ENCODE measurements at places on chromosomes 11 and 22.

DNA sequence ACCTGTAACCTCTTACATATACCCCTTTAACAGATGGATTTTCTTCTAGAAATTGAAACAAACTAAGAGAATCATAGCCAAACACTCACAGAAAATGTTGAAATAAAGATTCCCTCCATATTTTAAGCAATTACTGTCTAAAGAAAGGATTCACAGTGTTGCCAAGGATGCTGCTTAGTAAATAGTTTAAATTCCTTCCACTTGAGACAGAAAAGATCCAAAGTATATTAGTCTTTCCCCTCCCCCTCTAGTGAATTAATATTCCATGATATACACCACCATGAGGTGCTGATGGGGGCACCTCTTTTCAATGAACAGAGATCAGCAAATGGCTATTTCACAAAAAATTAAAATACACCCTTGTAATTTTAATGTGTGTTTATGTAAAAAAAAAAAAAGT lies 186.8 kb downstream of the SOX6 start:
- no peak for DNase-seq

GRCh38 chr11:119666463-119667131 lies 62.4 kb downstream of the NECTIN1 start:
- peak; percentile 70 for DNase-seq

DNA sequence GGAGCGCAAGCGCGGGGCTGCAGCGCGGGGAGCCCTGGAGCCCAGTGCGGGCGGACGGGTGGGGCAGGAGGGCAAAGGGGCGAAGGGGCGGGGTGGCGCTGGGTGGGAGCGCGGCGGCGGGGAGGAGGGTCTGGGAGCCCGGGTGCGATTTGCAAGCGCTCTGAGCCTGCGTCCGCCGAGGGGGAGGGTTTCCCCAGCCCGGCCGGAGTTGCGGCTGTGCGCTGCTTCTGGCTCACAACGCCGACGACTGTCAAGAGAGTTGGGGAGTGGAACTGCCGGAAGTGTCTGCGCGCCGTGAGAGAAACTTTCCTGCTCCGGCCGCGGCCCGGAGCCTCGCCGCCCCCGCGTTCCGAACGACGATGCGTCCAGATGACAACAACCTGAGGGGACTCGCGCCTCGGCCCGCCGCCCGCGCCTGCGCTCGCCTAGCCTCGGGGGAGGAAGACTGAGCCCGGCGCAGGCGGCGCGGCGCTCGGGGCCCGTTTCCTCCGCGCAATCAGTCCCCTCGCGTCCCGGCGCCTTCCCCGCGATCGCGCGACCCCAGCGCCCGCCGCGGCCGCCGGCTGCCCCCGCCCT lies at the start of gene ARHGAP42:
Gene ARHGAP42 (plus strand): TSS at position 235 of the 576 bp plus-strand sequence. CDS start 391 bp downstream, outside the sequence.
- peak; percentile 7 for DNase-seq

DNA sequence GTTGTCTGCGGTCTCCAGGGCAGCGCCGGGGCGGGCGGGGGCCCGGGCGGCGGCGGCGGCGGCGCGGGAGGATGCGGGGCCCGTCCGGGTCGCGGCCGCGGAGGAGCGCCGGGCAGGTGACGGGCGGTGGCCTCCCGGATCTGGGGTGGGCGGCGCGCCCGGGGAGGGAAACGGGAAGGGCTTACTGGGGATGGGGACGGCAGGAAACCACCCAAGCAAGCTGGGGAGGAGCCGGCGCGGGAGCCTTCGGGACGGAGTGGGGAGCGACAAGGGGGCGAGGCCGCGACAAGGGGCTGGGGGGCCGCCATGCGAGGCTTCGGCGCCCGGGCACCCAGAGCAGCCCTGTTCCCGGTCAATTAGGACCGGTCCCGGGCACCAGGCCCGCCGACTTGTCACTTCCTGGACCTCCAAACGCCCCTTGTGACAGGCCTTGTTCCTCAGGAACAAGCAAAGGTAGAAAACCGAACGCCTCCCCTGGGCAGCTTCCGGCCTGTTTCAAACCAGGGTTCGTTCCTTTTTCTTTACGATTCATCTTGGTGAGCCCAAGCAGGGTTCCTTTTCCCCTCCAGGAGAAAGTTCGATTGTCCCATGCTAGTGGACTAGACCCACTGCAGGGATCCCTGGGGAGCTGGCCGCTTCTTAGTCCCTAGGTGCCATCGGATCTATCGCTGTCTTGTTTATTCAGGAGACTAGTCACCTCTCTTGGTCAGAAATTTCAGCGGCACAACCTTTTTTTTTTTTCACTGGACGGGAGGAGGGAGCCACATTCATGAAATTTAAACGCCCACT lies 492 bp downstream of the JHY start:
- DNase-seq, result peak; percentile 47

GRCh38 chr22:39171623-39172264 lies 19.3 kb upstream of the CBX7 start:
- no peak for DNase-seq

DNA sequence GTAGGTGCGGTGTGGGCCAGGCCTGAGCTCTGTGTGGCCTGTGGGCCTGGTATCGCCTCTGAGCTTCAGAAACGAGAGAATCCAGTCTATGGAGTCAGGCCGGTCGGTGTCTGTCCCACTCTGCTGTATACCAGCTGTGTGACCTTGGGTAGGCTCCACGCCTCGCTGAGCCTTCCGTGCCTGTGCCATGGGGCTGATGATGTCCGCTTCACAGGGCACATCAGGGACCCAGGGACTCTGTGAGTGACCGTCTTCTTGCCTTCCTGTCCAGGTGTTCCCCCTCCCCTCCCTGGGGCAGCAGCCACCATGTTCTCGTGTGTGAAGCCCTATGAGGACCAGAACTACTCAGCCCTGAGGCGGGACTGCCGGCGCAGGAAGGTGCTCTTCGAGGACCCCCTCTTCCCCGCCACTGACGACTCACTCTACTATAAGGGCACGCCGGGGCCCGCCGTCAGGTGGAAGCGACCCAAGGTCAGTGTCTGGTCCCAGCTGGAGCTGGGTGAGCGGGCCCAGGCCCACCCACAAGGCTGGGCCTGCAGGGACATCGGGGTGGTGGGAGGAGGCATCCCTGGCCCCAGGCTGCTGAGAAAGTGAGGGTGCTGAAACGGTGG lies 17.9 kb downstream of the CAPN5 start:
- DNase-seq, result no peak

DNA sequence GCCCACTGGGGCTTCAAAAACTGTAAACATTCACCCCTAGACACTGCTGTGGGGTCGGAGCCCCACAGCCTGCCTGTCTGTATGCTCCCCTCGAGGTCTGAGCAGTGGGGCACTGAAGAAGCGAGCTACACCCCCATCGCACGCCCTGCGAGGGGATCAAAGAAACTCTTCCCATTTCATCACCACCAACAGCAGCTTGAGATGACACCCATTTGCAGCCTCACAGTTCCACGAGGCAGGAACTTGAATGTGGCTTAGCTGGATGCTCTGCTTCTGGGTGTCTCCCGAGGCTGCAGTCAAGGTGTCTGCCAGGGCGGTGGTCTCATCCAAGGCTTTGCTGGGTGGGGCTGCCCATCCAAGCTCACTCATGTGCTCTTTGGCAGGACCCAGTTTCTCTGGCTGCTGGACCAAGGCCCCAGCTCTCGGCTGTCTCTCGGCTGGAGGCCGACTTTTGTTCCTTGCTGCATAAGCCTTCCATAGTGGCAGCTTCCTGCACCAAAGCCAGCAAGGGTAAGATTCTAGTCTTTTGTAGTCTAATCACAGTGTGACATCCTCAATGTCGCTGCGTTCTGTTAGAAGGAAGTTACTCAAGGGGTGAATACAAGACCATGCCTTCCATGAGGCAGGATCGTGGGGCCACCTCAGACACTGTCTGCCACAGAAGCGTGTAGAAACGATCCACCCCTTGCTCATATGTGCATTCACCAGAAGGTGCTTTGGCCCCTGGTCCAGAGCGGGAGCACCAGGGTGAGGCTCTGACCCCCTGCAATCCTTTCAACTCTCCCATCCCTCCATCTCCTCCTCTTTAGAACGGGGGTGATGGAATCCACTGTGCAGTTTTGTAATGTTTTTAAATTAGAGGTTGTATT lies 46.2 kb upstream of the SEPTIN5 start:
- DNase-seq, result no peak

DNA sequence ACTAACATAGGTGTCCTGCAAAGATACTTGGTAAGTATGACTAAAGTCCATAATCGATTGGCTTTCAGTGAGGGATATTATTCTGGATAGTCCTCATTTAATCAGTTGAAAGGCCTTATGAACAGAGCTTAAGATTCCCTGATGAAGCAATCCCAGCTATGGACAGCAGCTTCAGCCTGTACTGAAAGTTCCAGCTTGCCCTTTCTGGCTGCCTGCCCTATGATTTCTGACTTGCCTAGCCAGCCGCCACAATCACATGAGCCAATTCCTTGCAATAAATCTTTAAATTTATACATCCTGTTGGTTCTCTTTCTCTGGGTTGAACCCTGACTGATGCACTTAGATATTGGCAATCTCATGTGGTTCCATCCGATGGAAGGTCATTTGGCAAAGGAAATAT lies 759.0 kb upstream of the API5 start:
- DNase-seq, result no peak

DNA sequence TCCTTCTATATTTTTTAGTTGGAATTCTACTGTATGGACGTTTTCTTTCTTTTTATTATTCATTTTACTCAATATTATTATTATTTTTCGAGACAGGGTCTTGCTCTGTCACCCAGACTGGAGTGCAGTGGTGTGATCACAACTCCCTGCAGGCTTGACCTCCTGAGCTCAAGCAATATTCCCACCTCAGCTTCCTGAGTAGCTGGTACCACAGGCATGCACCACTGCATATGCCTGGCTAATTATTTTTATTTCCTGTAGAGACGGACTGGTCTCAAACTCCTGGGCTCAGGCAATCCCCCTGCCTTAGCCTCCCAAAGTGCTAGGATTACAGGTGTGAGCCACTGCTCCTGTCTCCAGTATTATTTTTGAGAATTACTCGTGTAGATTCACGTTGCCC lies 34.0 kb upstream of the CCDC134 start:
- DNase-seq, result no peak

DNA sequence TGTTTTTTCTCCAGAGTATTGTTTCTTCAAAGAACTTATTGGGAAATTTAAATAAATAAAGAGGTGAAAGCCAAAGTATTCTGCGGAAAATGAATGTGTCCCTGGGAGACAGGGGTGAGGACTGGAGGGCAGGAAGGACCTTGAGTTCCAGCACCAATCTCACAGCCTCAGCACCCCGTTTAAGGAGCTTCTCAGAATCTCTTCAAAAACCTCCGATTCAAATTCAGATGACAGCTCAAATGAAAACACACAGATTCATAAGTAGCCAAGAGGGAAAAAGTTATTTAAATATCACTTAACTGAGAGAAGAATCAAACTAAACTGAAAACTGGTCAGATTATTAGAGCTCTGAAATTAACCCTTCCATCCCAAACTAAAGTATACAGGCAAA lies 12.5 kb downstream of the MTMR2 start:
- no peak for DNase-seq

DNA sequence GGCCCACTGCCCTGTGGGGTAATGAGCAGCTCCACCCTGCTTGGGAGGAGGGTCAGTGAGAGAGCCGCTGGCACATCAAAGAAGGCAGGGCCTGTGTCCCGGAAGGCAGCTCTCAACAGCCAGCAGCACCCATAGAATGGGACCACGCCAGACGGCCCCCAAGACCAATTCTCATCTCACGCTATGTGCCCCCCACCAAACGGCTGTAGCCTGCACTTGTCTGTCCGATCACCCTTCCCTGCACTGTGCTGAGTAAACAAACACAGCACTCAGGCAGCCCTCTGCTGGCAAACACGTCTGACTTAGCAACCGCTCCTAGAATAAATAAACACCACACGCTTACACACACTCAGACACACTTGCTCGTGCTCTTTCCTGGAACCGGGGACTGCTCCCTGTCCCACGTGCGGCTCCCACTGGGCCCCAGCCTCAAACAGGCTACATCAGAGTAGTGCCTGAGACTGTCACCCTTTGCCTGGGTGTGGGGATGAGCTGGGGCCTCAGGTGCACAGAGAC lies 53.2 kb upstream of the CDON start:
- no peak for DNase-seq

DNA sequence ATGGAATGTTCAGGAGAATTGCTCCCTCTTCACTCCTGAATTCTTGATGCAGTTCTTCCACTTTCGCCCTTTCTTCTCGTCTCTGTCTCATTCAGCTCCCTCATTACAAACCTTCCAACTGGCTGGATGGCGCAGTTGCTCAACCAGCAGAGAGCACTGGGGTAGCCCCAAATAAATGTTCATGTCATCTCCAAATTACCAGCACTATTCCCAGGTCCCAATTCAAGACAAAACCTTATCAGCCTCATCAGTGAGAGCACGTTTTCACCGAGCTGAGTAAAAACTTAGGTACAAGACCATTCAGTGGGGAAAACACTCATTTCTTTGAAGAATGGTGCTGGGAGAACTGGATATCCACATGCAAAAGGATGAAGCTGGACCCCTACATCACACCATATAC lies 120.0 kb downstream of the MED15 start:
- DNase-seq, result no peak

DNA sequence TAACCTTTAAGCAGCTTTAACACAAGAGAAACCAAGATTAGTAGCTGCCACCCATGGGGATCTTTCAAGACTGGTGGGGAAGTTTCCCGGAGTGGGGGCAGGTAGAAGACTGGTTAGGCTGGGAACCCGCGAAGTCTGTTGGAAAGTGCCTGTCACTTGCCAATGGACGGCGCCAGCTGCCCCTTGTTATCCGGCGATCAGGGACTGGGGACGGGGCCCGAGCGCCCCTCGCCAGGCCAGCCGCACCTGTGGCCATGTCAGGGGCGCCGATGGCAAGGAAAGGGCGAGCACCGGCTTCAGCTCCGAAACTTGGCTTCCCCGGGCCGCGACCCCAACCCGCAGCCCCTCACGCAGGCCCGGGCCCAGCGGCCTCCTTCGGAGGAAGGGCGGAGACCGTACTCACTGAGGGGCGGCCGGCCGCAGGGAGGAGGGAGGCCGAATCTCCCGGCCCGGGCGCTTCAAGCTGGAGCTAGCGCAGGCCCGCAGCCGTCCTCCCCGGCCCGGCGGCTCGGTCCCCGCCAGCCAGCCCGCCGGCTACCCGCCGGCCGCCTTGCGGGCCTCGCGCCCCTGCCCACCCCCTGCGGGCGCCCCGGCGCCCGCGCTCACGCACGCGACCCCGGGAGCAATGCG lies 539 bp downstream of the EIF4ENIF1 start:
- DNase-seq, result peak; percentile 63

GRCh38 chr11:2921742-2922493 lies 7.3 kb downstream of the PHLDA2 start:
- DNase-seq, result no peak

GRCh38 chr22:47716890-47717615 lies 954.6 kb downstream of the TBC1D22A start:
- no peak for DNase-seq

GRCh38 chr11:129248618-129249017 lies 56.5 kb upstream of the ARHGAP32 start:
- DNase-seq, result no peak

DNA sequence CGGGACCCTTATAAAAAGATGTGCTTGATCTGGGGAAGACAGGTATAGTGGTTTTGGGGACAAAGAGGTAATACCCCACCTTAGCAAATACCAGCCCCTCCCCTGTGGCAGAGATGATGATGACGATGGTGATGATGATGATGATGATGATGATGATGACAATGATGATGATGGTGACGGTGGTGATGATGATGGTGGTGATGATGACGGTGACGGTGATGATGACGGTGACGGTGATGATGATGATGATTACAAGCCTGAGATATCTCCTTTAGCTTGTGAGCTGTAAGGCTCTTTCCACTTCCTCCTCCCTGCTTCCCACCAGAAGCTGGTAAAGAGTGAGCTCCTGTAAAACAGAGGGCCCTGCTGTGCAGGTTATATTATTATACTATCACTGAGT lies 89.5 kb upstream of the TMEM45B start:
- no peak for DNase-seq
